ENCODE measurements at places on chromosomes 12 and 14.

DNA sequence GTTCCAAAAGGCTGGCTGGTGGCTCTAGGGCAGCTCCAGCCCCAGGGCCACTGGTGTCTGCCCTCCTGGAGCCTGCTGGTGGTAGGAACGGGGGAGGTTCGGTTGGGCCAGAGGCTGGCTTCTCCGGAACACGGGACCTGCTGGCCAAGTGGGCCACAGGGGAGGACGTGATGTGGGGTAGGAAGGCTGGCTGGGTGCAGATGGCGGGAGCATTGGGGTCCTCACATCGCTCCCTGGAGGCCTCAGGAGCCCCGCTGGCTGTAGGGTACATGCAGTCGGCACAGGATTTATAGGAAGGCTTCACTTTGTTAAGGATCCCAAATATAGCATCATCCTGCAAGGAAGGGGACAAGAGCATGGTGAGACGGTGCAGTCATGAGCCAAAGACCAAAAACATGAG is 57.6 kb upstream of the CORO1C start:
- DNase-seq = no peak

DNA sequence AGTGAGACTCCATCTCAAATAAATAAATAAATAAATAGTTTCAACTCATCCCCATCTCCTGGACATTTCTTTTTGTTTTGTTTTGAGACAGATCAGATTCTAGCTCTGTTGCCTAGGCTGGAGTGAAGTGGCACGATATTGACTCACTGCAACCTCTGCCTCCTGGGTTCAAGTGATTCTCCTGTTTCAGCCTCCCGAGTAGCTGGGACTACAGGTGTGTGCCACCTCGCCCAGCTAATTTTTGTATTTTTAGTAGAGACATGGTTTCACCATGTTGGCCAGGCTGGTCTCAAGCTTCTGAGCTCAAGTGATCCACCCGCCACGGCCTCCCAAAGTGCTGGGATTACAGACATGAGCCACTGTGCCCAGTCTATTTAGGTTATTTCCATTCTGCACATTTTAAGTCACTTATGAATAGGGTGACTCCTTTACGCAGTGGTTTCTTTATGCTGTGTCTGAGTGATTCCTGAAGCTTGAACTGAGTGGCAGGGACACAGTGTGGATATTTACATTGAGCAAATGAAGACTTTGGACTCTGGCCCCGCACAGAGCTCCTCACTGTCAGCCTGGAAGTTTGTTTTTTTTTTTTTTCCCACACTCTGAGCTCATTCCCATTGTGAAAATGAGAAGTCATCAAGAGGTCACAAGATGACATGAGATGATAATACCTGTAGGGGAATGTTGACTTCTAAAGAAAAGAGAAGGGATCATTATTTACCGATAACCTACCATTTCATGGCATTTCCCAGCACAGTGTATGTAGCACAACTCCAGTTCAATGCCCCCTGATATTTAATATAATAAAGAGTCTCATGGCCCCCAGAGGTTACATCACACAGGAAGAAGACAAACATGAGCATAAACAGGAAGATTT is 72.6 kb downstream of the TBX3 start:
- no peak for DNase-seq

DNA sequence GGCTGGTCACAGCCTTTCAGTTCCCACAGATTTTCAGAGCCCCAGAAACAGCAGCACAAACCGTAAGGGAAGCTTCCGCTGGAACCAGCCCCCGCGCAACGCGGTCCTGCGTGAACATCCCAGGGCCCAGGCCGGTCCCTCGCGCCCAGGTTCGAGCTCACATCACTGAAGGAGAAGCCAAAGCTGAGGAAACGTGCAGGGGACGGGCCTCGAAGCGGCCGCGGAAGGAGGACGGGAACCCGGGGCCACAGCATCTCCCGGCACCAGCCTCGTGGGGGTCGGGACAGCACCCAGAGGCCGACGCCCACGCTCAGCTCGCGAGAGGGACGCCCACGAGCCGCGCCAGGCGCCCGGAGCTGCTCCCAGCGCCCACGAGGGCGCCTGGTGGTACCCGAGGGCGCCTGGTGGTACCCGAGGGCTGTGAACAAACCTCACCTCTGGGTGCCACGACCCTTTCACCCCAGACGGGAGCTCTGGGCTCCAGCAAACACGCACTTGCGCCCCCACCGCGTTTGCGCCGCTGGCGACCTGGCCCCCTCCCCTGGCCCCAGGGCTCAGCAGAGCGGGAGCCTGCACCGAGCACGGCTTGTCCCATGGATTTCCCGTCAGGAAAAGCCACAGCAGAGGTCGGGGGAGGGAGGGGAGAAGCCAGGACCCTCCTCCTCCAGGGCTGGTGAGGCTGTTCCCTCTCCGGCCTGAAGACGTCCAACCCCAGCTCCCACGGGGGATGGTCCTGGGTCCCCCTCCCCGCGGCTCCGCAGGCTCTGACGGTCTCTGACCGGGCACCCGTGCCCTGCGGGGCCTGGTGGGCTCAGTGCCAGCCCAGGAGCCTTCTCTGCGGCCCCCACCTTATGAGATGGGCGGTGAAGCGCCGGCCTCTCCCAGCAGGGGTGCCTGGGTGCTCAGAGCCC is 6.9 kb downstream of the LRCOL1 start:
- no peak for DNase-seq

DNA sequence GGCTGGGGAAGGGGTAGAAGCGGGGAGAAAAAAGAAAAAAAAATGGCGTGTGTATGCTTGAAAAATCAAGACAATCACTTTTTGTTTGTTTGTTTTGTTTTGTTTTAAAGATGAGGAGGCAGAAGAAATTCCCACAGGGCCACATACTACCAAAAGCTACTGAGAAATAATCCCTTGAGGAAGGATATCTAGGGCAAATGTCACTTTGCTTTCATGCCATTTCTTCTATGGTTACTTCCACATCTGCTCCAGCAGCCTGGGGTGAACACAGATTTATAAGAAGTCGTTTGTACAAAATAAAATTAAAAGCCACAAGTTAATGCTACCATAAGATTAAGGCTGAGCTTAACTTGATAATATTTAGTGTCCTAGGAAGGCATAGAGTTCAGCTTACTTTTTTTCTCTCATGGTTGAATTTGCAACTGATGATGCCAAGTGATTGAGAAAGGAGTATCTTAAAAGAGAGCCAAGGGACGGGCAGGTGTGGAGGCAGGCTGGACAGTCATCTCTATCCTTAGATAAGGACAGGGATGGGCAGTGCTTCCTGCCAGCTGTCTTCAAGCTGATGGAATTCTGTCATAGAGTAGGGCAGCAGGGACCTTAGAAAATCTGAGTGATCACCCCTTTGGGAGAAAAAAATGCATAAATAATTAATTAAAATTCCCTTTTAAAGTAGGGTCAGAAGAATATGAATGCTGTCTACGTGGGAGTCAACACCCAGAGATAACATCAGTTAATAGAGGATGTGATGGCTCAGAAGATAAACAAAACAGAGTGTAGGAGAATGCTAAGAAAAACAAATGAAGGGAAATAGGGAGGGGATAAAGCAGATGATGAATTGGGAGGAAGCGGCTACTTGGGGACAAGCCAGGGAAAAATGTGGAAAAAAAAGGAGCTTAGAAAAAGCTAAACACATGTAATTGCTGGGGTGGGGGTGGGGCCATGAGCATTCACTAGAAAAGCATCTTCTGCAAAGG is 57.1 kb downstream of the DYRK2 start:
- no peak for DNase-seq

GRCh38 chr12:95181103-95181502 is 36.2 kb downstream of the FGD6 start:
- no peak for DNase-seq
